Stimulated activated CD4-positive, alpha-beta T cell treated with anti-CD3 and anti-CD28 coated beads, TNF-alpha, amount 100 ng/mL, for 4 hours (primary cell): ENCODE measurements at places on chromosomes 7 and 10.

DNA sequence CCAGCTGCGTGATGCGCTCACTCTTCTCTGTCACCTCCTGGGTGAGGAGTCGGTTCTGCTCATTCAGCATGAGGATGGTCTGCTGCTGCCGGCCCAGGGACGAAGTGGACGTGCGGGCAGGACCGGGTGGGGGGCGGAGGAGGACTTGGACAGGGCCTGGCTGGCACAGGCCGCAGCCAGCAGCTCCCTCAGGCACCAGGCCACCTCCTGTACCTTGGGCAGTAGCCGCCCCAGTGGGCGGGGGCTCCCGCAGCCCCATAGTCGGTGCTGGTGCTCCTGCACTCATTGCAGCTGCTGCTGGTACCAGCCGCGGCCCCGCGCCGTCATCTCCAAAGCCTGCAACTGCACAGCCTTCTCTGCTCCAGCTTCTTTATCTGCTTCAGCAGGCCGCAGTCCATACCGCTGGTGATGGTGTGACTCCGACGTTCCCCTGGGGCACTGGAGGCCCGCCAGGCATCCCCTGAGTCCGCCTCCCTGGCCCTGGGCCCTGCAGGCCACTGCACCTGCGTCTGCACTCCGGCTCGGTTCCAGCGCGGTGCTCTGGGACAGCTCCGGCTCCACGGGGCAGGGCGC lies 884.9 kb upstream of the ZNF722 start:
- DNase-seq = no peak

GRCh38 chr7:77537136-77537777 lies at the start of gene PTPN12:
PTPN12 (plus strand) TSS chr7:77537295; CDS start chr7:77537547, 252 bp downstream.
- DNase-seq = no peak

GRCh38 chr10:71863203-71863602 lies 12.2 kb upstream of the PSAP start:
- no peak for DNase-seq

- no peak for DNase-seq
Observed at GRCh38 chr10:127283576-127283975, 87.2 kb upstream of the INSYN2A start.

DNA sequence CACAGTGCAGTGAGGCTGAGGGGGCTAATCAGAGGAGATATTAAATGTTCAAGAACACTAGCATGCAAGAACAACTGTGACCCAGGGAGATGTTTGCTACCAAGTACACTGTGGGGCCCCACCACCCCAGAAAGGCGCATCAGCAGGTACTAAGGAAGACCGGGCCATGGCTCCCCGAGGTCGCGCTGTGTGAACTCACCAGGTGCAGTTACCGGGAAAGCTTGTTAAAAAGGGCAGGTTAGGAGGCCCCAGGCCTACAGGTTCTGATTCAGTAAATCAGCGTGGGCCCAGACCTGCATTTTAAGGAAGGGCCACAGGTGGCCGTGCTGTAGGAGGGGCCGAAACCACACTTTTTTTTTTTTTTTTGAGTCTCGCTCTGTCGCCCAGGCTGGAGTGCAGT lies 54.6 kb downstream of the TMEM209 start:
- no peak for DNase-seq

DNA sequence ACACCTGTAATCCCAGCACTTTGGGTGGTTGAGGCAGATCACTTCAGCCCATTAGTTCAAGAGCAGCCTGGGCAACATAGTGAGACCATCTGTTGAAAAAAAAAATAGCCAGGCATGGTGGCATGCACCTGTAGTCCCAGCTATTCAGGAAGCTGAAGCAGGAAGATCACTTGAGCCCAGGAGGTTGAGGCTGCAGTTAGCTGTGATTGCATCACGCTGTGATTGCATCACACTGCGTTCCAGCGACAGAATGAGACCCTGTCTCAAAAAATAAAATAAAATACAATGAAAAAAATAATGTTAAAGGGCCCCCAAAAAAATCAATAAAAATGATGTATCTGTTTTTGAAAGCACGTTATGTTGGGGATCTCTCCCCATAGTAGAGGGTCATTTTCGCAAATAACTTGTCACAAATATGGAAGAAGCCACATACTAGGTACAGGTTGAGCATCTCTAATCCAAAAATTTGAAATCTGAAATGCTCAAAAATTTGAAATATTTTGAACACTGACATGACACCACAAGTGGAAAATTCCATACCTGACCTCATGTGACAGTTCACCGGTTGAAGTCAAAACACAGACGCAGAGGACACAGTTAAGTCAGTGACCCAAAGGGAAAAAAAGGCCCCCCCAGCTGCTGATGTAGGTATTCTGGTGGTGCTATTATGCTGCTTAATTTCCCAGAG lies 9.5 kb downstream of the CISD1 start:
- no peak for DNase-seq

GRCh38 chr10:16440396-16441133 lies 3.8 kb downstream of the PTER start:
- DNase-seq = no peak

GRCh38 chr7:70156057-70156456 lies 557.8 kb downstream of the AUTS2 start:
- DNase-seq = no peak

DNA sequence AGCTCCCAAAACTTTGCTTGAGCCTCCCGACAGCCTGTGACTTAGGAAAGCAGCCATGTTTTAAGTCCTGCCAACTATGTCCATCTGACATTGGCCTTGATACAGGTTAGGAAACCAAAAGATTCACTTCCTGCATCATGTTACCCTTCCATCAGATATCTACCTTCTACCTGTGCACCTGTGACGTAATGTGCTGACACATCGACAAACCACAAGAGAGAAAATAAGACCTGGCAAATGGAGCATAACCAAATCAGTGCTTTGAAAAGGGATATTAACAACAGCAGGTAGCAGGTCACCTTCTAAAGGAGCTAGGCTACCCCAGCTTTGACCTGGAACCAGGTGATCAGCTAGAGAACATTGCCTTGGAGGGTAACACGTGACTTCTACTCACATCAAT lies 14.8 kb upstream of the PRR15 start:
- no peak for DNase-seq

GRCh38 chr7:31663072-31663471 lies 23.9 kb upstream of the PPP1R17 start:
- no peak for DNase-seq

GRCh38 chr10:29470355-29470705 lies 164.4 kb downstream of the SVIL start:
- no peak for DNase-seq

GRCh38 chr10:71390921-71391690 lies 5.6 kb upstream of the CDH23 start:
- DNase-seq = no peak

- no peak for DNase-seq
Observed at GRCh38 chr7:117872561-117873309, 506 bp downstream of the CTTNBP2 start.

GRCh38 chr7:155811895-155812761 lies at the start of gene SHH:
SHH (minus strand) TSS chr7:155812463; CDS start chr7:155812122, 341 bp downstream.
- DNase-seq = no peak

- DNase-seq = no peak
Observed at GRCh38 chr7:134766779-134767519, 12.5 kb upstream of the CALD1 start.

DNA sequence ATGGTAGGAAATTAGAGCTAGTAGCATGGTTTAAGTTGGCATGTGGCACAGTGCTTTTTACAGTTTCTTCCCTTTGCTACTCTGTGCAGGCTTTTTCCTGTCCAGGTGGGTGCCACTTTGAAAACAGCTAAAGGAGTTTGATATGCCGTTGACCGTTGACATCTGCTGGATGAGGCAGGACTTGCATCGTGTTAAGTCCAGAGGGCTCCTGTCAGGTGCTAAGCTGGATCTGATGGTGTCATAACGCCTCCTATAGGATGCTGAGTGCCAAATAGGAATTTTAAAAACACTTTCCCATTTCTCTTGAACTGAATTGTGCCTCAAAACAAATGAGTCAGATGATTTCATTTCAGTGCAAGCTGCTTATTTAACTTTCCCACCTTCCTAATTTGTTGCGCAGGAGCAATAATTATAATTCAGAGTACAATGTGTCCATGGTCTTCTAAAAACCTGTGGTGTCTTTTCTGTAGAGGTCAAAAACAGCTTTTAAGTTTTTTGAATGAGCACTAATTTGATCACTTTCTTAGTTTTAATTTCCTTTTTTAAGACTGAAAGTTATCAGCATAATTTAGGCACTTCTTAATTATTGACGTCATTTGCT lies 178.3 kb downstream of the CDCA7L start:
- DNase-seq = no peak

- DNase-seq = no peak
Observed at GRCh38 chr7:18597754-18598153, 102.2 kb downstream of the HDAC9 start.
